ENCODE measurements at places on chromosomes 3 and 15.
A peak's percentile ranks its signal among the peaks of the same experiment; 100 is the strongest.

- peak; percentile 42 for DNase-seq
Measured at GRCh38 chr15:37824717-37825382, 109.6 kb upstream of the TMCO5A start.

DNA sequence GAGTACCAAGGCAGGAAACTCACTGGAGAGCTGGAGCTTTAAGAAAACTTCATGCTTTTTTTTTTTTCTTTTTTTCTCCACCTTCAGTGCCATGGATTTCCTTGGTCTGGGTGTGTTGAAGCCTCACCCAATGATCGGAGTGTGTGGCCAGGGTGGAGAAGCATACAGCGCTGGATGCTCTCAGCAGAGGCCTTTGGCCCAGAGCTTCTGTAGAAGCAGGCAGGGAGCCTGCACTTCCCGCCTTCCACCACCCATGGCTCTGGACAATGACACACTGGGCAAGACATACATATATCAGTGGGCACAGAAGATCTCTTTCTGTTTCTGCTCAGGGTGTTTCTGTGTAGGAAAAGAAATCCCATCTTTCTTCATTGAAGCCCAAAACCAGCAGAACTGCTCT is 55.8 kb upstream of the ACAD9 start:
- no peak for DNase-seq

GRCh38 chr3:170358042-170359010 is 811 bp downstream of the SKIL start:
- DNase-seq, result peak; percentile 67

DNA sequence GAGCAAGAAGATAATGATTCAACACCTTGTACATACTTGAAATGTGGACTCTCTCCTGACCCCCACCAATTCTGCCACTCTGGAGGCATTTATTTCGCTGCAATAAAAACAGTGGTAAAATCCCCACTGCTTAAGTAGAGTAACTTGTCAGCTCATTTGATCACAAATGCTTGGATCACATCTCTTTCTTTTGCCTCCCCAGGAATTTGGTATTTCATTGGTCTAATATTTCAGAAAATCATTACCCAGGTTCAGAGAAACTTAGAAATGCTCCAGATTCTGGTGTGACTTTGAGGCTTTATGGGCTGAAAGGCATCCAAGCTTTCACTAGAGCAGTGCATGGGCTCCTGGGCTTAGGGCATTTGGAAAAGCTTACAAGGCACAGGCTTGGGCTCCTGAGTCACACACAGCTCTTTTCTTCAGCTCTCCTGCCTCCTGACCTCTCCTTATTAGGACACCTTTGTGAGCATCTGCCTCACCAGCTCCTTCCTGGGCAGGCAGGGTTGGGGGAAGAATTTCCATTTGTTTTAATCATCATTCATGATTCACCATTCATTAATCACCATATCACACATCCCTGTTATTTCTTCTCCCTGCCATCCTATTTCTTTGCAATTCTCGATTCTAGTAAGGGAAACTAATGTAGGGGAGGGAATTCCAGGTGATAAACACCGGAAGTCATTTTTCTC is 22.5 kb downstream of the CDCP1 start:
- no peak for DNase-seq

- no peak for DNase-seq
Measured at GRCh38 chr3:18888819-18889218, 259.5 kb upstream of the KCNH8 start.

DNA sequence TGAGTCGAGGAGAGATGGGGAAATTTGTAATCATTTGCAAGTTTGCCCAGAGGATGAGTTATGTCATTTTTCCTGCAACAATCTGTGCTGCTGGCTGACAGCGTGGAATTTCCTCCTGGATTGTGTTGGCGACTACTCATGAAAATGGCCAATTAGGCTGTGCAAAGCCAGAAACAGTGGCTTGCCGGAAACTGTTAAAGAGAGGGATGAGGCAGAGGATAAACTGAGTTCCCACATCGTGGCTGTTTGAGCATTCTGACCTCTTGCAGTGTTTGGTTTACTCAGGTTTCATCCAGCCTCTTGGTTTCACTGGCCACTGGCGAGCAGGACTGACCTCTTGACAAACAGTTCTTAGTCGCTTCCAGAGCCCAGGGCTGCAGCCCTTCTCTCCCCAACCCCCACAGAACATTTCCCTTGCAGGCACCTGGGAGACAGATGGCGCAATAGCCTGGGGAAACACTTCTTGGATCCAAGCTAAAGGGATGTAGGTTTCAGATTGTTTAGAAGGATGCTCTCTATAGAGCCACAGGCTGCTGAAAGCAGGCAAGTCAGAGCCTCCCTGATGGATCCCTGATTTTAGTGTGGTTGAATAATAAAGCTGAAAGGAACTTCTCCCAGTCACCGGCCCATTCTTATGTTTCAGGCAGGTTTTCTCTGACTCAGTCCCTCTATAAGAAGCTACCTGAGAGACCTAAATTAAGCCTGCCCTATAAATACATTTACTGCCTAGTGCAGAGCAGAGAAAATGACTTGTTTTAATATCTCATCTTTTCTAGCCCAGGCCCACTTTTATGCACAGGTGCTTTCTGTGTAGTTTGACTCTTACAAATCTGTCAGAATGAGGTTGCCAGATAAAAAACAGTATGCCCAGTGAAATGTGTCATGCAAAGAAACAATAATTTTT is 92.8 kb upstream of the UBE2E1 start:
- no peak for DNase-seq

DNA sequence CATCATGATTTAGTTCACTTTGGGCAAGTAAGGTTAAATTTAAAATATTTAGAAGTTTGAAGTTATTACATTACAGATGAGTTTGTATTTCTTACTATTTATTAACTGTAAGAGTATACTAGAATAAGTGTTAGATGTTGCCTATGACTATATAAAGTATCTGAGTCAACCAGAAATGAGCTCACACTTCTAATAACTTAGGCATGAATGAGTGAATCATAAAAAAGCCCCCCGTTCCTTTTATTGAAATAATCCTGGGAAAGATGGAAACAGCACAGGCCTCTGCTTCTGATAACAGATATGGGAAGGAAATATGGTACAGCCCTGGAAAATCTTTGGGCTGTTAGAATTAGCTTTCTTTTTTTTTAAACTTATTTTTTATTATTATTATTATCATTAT is 66.6 kb upstream of the TGFBR2 start:
- no peak for DNase-seq

- no peak for DNase-seq
Measured at GRCh38 chr3:66338927-66339326, 118.1 kb downstream of the SLC25A26 start.

- DNase-seq, result peak; percentile 11
Measured at GRCh38 chr15:88032787-88033186, 223.8 kb downstream of the NTRK3 start.

- no peak for DNase-seq
Measured at GRCh38 chr15:32855942-32856341, 138.1 kb downstream of the GREM1 start.

DNA sequence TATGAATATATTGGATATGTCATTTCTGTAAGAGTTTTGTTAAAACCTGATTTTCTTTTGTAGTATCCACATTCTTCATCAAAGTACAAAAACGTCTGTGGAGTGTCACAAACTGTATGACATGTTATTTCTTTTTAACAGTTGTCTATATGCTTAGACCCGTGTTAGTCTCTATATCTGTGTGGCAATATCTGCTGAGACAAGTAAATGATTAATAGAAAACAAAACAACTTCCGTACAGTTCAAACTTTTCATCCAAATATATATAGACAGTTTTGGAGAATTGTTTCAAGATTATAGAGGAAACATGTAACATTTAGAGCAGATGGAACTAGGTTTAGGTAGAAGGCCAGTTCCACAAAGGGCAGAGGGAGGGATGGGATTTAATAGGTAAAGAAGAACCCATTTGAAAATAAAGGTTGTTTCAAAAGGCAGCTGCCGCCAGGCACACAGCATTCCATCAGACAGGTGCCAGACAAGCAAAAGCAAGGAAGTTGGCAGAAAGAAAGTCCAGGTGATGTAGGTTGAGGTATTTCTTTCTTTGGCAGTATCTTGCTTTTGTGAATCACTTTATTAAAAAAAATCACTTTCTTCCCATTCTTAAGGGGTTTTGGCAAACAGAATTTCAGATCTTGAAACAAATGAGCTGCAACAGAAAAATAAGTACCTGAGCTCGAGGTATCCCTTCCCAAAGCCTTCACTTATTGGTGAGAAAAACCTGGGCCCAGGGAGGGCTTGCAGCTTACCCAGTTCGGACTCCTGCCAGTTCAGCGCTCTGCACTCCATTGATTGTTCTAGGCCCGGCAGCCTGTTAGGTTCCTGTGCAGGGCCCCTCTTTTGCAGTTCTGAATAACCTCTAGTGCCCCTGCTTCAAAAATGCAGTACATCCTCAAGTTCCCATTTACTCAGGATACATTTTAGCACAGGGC is 49.0 kb downstream of the LRRN1 start:
- DNase-seq, result no peak

DNA sequence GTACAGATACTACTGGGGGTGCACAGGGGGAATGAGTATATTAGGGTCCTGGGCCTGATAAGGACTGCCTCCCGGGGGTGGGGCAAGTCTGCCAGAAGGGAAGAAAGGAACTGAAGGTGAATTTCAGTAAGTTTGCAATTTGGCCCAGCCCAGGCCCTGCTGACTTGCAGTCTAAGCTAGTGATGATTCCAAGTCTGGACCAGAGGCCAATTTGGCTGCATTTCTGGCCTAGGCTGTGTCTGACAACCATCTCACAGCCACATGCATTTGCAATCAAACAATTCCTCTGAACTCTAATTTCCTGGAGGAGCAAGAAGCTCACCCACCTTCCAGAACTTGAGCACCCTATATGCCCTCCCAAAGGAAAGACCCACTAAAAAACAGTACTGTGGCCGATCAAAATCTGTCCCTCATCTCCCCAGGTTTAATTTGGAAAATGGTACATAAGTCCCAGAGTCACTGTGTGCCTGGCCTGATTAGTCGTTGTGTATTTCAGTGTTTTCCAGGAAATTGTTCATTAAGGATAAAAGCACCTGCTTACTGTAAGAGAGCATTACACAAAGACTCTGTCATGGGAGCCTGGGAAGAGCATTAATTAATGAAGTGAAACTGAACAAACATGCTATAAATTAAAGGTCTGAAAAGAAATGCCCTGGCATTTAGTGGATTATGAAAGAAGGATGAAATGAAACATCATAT is 114.5 kb downstream of the MEGF11 start:
- no peak for DNase-seq

DNA sequence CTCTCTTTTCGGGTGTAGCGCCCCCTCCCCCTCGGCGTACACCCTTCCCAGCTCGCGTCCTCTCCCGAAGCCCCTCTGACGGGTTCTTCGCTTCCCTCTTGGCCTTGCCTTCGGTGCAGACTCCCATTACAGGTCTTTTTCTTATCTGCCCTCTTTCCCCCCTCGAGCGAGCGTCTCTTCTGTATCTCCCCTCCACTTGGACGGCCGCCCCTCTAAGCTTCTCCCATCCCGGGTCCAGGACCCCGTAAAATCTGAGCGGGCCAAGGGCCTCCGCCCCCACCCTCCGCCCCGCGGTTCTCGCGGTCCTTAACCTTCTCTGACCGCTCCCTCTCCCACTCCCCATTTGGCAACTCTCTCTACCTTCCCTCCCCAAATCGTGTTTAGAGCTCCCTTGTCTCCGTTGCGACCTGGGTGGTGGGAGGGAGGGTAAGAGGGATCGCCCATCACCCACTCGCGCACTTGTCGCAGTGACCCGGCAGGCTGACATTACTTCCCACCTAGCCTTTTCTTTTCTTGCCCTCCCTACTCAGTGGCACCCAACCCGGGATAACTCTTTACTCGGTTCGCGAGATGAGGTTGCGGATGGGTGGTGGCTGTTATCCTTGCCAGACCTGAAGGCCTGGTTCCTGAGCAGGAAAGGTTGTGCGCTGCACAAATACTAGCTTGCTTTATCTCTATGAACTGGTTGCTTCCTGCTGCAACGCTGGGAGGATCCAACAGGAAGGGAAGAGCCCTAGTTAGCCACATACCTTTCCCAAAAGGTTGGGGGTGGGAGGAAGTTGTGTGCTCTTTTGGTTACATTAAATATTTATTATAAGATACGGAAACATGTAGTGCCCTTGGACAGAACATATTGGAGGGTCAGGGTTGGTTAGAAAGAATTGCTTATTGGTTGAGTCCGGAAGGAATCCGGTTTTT is 922 bp downstream of the RAB11A start:
- peak; percentile 45 for DNase-seq

DNA sequence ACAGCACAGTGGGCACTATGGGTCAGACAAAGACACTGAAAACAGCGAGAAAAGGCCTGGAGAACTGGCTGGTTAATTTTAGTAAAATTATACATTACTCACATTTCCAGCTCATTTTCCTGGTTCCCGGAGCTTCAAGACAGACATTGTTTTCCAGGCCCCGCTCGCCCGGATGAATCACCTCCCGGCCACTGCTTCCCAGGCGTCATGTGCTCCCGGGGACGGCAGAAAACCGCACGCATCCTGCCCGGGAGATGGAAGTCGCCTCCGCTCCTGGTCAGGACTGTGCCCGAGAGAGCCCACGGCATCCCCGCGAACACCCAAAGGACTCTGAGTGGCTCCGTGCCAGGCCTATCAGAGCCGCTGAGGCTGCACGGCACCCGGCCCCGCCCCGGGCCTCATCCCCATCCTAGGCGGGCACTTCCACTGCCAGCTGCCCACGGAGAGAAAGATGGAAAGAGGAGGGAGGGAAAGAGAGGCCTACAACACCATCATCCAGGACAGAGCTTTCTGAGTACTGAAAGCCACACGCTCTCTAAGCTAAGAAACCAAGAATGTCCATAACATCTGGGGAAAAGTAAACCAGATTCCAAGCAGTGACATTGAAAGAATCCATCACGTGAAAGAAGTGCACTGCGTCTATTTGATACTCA is 75.1 kb downstream of the VGLL4 start:
- DNase-seq, result no peak

- no peak for DNase-seq
Measured at GRCh38 chr3:82082796-82083195, 321.4 kb upstream of the GBE1 start.

- DNase-seq, result no peak
Measured at GRCh38 chr3:17052363-17052762, 167.6 kb downstream of the PLCL2 start.

DNA sequence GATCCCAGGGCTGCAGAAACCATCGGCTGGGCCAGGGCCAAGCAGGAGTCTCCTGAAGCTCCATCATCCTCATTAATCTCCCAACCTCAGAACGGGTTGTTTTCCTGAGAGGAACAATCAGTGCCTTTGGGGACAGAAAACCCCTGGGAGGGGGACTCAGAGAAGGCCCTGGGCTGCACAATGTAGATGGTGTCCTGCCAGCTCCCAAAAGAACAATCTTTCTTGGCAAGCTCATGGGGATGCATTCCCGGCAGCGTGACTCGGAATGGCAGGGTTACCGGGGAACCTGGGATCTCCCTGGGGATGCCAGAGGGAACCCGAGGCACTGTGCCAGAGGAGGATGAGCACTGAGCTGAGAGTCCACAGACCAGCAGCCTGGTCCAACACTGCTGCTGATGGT is 72.1 kb upstream of the ATP2B2 start:
- no peak for DNase-seq

- no peak for DNase-seq
Measured at GRCh38 chr15:67771189-67771800, 54.0 kb upstream of the SKOR1 start.

All from NB4 (cell line).